ENCODE measurements at places on chromosomes 2 and 18.

DNA sequence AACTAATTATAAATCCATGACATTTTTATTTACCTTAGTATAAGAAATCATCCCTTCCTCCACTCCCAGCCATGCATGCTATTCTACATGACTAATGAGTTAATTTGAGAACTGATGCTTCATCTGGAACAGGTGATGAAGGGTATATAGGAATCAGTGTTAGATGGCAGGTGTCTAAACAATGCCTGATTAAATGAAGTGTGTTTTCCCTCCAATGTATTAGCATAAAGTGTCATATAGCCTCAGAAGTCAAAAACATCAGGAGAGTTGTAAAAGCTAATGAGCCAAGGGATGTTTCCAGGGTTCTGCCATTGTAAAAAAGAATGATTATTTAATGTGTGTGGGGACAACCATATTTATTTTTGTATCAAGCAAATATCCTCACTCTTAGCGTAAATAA is 913.8 kb downstream of the DCC start:
- no peak overlapping the region for H3K27ac ChIP-seq
- H3K27me3 ChIP-seq: no peaks in the 10 kb centered on the region
- H3K4me3 ChIP-seq: no peak overlapping the region
- no peaks in the 10 kb centered on the region for H3K4me1 ChIP-seq
- no peak for DNase-seq

DNA sequence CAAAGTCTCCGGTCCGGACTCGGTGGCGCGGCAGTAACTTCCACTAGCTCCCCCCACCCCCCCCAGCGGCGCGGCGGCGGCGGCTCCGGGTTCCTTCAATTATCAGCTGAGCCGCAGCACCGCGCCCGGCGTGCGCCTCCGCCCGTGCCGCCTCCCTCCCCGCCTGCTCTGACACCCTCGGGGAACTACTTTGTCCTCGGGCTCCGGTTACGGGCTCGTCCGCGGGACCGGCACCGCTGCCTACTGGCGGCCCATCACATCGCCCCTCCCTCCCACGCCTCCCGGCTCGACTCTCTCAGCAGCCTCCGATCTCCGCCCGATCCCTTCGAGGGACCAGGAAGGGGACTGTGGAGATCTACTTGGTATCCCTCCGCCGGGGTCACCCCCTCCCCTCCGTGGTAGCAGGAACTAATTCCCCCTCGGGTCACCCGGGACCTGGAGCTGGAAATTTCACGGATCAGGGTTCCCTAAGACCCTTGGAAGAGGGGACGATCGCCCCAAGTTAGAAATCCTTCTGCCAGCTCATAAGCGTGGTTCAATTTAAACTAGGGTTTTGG is at the start of gene TRIP12:
TSS of gene TRIP12 (minus strand) at position 118 of the 557 bp plus-strand sequence. CDS start 41,930 bp downstream, outside the sequence.
- peaks cover 41% of the 10 kb centered on the region for H3K36me3 ChIP-seq
- peak; percentile 88 for DNase-seq
- no peaks in the 10 kb centered on the region for H3K27me3 ChIP-seq
- peak within 1 kb of the TSS; percentile 95 for H3K27ac ChIP-seq
- peaks cover 38% of the 10 kb centered on the region for H3K4me1 ChIP-seq

DNA sequence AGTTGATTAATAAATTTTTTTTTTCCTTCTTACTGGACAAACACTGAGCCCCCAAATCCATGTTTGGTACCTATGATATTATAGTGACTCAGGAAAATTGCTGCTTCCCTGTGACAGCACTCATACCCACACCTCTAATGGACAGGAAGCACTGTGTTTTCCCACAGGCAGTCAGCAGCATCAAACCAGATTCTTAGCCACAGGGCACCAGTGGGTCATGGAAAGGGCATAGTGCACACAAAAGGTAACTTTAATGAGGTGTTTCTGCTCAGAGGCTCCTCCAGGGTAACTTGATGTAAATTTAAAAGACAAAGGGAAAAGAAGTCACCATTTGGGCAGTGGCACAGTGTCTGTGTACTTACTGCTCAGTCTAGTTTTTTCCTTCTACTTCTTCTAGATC is 34.1 kb downstream of the SERPINB11 start:
- no peak overlapping the region for H3K4me3 ChIP-seq
- no peak overlapping the region for H3K27ac ChIP-seq
- no peak for DNase-seq

GRCh38 chr2:143524559-143525401 is 395.6 kb downstream of the ARHGAP15 start:
- H3K27ac ChIP-seq: peak overlapping the region; percentile 0
- H3K36me3 ChIP-seq: peaks cover 31% of the 10 kb centered on the region
- DNase-seq: no peak
- H3K4me1 ChIP-seq: peaks cover 50% of the 10 kb centered on the region
- no peak overlapping the region for H3K4me3 ChIP-seq

DNA sequence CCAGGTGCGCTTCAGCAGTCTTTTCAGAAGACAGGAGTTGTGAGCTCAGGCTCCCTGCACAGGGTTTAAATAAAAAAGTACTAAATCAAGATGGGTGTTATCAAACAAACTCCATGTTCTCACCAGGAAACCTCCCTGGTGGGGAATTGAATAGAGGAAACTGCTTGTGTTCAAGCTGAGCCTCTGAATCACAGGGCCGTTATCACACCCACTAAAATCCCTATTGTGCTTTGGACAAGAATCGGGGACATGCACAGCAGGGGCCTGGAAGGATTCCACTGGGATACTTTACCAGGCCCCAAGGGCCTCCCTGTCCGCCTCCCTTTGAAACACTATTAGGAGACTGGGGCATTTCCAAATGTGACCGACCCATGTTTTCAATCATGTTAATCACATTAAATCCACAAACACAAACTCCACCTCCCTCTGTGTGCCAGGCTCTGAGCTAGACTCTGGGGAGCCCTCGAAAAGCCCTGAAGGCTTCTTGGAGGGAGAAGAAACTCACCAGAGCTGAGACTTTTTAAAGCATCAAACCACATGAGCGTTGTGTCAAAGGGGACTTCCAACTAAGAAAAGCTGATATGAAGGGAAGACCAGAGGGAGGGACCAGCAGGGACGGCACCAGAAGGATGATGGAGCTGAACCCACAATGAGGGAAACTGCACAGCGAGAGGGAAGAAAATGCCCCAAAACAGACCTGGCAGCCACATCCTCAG is 458.7 kb upstream of the ID2 start:
- H3K27me3 ChIP-seq: no peaks in the 10 kb centered on the region
- no peak overlapping the region for H3K27ac ChIP-seq
- H3K4me3 ChIP-seq: no peak overlapping the region
- DNase-seq: no peak

DNA sequence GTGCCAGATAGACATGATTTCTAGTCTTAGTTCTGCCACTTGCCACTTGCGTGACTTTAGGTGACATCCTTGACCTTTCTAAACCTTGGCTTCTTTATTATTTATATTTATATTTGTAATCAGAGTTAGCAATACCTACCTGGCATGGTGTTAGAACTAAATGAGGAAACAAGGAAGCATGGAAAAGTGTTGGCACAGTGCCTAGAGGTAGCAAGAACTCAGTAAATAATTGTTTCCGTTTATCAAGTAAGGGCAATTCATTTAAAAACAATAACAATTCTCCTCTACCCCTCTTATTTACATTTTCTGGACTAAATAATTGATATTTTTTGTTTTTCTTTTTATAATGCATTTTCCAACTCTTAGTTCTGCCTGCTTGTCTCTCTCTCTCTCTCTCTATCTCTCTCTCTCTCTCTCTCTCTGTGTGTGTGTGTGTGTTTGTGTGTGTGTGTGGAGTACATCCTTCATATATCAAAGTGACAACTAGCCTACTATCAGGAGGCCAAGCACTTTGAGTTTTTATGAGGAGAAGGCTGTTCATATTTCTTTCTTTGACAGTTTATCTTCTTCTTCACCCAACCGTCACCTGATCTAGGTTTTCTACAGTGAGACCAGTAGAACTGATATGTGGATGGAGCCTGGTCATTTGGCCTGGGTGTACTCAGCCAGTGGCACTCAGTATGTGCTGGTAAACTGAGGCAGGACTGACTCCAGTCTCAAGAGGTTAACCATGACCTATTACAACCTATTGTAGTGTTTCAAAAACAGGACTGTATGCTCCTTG is 134.5 kb downstream of the LRRTM1 start:
- H3K4me3 ChIP-seq: no peak overlapping the region
- H3K4me1 ChIP-seq: no peaks in the 10 kb centered on the region
- H3K27ac ChIP-seq: no peak overlapping the region
- H3K27me3 ChIP-seq: no peaks in the 10 kb centered on the region
- no peaks in the 10 kb centered on the region for H3K36me3 ChIP-seq

- H3K4me3 ChIP-seq: no peak overlapping the region
- no peak overlapping the region for H3K27ac ChIP-seq
- peaks cover 76% of the 10 kb centered on the region for H3K27me3 ChIP-seq
- H3K36me3 ChIP-seq: no peaks in the 10 kb centered on the region
Measured at GRCh38 chr2:229719926-229720647, 5.7 kb upstream of the DNER start.

GRCh38 chr2:234368861-234369261 is 128.0 kb downstream of the ARL4C start:
- peaks cover 2% of the 10 kb centered on the region for H3K36me3 ChIP-seq
- H3K27ac ChIP-seq: peak overlapping the region; percentile 91
- no peaks in the 10 kb centered on the region for H3K27me3 ChIP-seq
- H3K4me3 ChIP-seq: peak overlapping the region; percentile 7

- H3K27me3 ChIP-seq: peaks cover 73% of the 10 kb centered on the region
- no peaks in the 10 kb centered on the region for H3K36me3 ChIP-seq
- no peak overlapping the region for H3K27ac ChIP-seq
- H3K4me1 ChIP-seq: no peaks in the 10 kb centered on the region
- no peak for DNase-seq
- H3K4me3 ChIP-seq: no peak overlapping the region
Measured at GRCh38 chr2:219736209-219736608, 108.8 kb downstream of the SLC4A3 start.

GRCh38 chr2:120867290-120868241 is 131.9 kb downstream of the GLI2 start:
- no peak overlapping the region for H3K4me3 ChIP-seq
- H3K27me3 ChIP-seq: peaks cover 52% of the 10 kb centered on the region
- no peak overlapping the region for H3K27ac ChIP-seq
- no peak for DNase-seq

GRCh38 chr18:72799106-72799505 is 68.7 kb downstream of the NETO1 start:
- no peak overlapping the region for H3K27ac ChIP-seq
- no peaks in the 10 kb centered on the region for H3K27me3 ChIP-seq
- H3K4me1 ChIP-seq: no peaks in the 10 kb centered on the region
- H3K36me3 ChIP-seq: no peaks in the 10 kb centered on the region
- no peak overlapping the region for H3K4me3 ChIP-seq

GRCh38 chr2:196601430-196602306 is 37.8 kb upstream of the CCDC150 start:
- peaks cover 59% of the 10 kb centered on the region for H3K27me3 ChIP-seq
- DNase-seq: no peak
- H3K27ac ChIP-seq: no peak overlapping the region

- H3K4me1 ChIP-seq: no peaks in the 10 kb centered on the region
- H3K4me3 ChIP-seq: no peak overlapping the region
- H3K36me3 ChIP-seq: no peaks in the 10 kb centered on the region
Measured at GRCh38 chr2:3968736-3969135, 265.4 kb downstream of the DCDC2C start.

DNA sequence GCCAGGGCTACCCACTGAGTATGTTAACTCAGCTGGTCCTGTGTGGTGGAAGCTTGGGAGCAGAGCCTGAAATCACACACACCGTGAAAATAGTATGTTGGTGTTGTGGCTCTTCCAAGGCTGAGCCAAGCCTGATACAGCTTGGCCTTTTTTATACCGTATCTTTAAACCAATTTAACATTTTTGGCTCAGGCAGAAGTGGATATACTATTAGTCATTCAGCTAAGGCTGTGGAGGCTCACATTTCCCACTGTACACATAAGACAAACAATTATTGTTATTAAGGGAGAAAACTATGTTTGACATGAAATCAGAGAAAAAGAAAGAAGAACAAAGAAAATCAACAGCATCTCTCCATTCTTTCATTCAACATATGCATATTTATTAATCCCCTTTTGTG is 159.0 kb downstream of the BCL11A start:
- no peaks in the 10 kb centered on the region for H3K36me3 ChIP-seq
- no peak for DNase-seq
- no peak overlapping the region for H3K27ac ChIP-seq
- no peak overlapping the region for H3K4me3 ChIP-seq
- H3K27me3 ChIP-seq: peaks cover 16% of the 10 kb centered on the region
